ENCODE measurements at places on chromosomes 4 and X. TPM values are rescaled to one million over a fixed set of nuclear protein-coding genes. Genes with fewer than 3 reads are reported as not detected.

GRCh38 chr4:153153339-153153871 is 50.8 kb upstream of the TRIM2 start:
- DNase-seq = peak; percentile 25
- H3K27ac ChIP-seq = peak overlapping the region; percentile 16
- H3K4me3 ChIP-seq = peak overlapping the region; percentile 48

DNA sequence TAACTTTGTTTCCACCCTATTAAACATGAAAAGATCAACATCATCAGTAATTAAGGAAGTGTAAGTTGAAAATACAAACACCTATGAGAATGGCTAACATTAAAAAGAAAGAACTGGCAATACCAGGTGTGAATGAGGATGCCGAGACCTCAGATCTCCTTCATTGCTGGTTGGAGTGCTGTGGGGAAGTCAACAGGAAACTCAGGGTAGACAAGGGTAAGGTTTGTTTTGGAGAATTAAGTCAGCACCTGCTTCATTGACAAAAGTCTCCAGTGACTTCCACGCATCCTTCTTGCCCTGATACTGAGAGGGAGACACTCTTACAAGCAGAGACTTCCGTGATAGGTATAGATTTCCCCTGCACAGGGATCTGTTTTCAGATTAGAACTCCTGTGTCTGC is 106.1 kb downstream of the IRF2 start:
- no peaks in the 10 kb centered on the region for H3K36me3 ChIP-seq
- no peak overlapping the region for H3K4me3 ChIP-seq
- H3K27me3 ChIP-seq = no peaks in the 10 kb centered on the region
- no peaks in the 10 kb centered on the region for H3K4me1 ChIP-seq

DNA sequence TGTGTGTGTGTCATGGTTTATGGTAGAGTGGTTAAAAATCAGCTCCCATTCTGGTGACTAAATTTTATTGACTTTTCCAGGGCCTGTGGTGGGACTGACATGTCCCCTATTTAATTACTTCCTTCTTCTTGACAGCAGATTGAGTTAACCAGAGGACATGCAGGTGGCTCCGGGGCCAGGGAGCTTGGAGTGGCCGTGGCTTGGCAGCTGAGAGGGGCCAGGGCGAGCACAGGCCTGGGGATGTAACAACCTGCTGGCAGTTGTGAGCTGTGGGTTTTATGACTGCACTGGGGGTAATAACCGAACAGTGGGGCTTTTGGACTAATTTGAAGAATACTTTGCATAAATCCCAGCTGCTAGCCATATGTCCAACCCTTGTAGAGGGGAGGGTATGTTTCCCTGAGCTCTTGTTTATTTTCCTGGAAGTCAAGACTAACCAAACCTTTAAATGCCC is 186.0 kb downstream of the MID1IP1 start:
- no peaks in the 10 kb centered on the region for H3K4me1 ChIP-seq
- H3K36me3 ChIP-seq = no peaks in the 10 kb centered on the region
- DNase-seq = no peak
- H3K27me3 ChIP-seq = no peaks in the 10 kb centered on the region
- H3K27ac ChIP-seq = no peak overlapping the region
- no peak overlapping the region for H3K4me3 ChIP-seq

DNA sequence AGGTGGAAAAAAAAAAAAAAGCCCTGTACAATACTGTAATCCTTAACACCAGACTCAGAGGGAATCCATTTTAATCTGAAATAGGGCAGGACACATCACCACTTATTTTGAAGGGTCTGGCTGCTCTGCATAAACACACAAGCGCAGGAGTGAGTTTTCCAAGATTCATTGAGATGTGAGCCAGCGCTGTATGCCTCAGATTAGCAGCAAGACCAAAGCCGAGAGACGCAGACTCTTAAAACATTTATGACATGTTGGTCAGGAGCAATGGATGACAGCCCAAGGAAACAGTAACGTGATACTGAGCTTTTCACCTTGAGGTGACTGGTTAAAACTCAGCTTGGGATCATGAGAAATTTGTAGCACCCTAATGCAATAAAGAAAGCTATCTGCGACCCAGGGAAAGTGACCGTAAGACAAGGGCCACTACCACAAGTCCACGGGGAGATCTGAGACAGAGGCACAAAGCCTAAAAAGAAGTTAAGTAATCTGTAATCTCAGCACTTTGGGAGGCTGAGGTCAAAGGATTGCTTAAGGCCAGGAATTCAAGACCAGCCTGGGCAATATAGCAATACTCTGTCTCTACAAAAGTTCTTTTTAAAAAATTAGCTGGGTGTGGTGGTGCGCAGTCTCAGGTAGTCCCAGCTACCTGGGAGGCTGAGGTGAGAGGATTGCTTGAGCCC is 210.6 kb downstream of the COL25A1 start:
- peak; percentile 4 for DNase-seq
- no peaks in the 10 kb centered on the region for H3K36me3 ChIP-seq
- H3K27me3 ChIP-seq = no peaks in the 10 kb centered on the region
- H3K4me3 ChIP-seq = no peak overlapping the region

The CTSO gene
- 2.6 TPM for total RNA-seq

All from cardiac muscle cell (in vitro differentiated cells and primary cell).